ENCODE measurements at places on chromosomes 3 and 15.

- peak; percentile 72 for DNase-seq
Measured at GRCh38 chr15:67575039-67575502, 32.6 kb downstream of the MAP2K5 start.

DNA sequence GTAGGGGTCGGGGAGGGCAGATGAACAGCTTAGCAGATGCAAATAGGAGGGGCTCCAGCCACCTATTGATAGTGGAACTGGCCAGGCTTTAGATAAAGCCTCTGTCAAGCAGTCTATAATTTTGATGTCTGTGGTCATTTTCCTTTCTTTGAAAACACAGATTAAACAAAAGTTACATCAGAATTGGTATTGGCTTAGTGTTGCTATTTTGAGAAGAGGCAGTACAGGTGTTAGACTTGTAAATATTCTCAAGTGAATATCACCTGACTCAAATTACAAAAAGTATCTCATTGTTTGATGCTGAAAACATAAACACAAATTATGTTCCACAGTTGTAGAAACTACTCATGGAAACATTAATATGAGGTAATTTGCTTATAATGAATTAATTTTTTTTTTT, 18.1 kb downstream of the GHRL start:
- DNase-seq: no peak

DNA sequence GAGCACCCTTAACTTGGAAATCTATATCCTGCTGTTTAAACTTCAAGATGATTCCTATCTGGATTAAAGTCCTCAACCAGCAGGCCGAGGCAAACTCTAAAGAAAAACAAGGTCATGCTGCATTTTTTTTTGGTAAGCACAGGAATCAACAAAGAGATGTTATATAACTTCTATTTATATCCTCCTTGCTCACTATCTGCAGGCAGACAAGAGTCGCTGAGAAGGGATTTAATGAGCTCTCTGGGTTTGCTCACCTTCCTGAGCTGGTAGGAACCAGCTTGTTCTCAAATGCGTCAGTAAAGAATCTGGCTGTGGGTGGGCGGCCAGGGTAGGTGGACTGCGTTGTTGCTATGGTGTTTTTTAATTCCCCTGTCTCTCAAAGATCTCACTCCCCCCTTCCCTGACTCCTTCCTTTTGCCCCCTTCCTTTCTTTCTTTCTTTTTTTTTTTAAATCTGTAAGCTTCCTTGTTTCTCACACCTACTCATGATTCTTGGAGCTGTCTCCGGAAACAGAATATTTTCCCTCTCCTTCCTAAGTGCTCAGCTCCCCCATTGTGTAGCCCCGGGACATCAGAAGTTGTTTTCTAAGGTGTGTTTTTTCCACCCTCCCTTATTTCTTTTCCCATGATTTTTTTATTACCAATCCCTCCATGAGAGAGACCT, 228.8 kb upstream of the BHLHE40 start:
- peak; percentile 47 for DNase-seq

DNA sequence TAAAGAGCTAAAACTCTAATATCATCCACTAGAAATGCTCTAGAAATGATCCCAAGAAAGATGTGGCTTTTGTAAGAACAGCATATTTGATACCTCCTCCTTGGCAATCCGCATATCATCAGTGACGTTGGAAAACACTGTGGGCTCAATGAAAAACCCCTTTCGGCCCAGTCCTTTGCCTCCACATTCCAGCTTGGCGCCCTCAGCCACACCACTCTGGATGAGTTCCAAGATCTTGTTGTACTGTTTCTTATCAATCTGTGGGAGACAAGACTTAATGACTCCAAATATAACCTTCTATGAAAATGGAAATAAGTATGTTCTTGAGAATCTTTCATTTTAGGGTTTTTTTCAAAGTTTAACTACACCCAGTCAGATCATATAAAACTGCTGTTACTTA, 103.6 kb downstream of the ALDH1A2 start:
- no peak for DNase-seq

DNA sequence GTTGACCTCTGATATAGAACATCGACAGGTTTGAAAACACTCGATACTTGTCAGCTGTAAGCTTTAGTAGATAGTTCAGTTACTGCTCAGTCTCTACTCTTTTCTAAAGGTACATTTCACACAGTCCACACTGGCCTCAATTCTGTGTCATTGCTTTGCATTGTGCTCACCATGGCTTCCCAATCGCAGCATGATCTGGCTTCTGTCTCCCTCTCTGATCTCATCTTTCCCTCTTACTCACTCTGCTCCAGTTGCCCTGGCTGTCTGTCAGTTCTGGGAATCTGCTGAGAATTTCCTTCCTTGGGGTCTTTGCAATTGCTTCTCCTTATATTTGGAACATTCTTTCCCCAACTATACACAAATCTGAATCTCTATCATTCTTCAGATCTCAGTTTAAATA, 80.6 kb downstream of the GTF2E1 start:
- DNase-seq: no peak

DNA sequence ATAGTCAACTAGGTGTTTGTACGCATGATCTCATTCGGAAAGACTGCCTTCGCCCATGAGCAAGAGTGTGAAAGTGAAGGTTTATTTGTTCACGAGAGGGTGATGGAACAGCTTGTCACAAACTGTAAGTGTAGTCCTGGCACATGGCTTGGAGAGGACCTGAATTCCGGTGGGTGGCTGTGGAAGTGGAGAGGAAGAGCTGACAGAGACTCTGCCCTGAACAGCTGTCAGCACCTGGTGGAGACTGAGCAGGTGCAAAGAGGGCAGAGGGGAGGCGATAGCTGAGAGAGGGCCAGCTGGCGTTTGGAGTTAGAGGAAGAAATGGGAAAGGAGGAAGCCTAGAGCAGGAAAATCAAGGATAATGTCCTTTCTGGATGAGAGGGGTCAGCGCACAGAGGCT, 155.7 kb downstream of the EEFSEC start:
- DNase-seq: no peak

GRCh38 chr3:194676471-194676870, 4.5 kb upstream of the LSG1 start:
- DNase-seq: no peak

GRCh38 chr15:77327168-77327567, 92.7 kb downstream of the PEAK1 start:
- no peak for DNase-seq

DNA sequence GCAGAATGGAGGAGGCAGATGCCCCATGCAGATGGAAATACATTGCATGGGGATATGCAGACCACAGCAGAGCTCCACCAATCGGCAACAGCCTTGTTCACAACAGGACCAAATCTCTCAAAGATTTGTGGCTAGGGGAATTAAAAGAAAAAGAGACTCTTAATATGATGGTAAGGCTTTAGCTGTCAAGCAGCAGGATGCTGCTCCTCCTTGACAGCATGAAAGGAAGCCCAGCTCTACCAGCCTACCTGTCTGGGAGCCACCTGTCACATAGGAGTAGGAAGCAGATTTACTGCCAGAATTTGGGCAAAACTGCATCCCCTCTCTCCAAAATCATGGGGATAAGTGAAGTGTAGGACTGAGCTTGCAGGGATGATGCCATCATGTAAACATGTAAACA, 769.6 kb upstream of the ARPP21 start:
- no peak for DNase-seq

DNA sequence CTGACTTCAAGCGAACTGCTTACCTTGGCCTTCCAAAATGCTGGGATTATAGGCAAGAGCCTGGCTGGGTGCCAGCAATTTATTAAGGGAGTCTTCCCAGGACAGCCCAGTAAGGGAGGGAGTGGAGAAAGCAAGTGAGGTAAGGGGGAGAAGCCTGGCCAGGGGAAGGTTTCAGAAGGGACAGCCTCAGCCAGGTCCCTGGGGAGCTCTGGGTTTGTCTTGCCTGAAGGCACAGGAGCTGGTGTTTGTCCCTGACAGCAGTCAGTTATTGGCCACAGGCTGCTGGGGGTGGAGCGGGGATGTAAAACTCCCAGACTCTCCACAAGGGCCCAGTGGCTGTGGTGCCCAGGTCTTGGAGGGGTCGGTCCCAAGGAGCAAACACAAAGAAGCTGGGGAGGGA, 33.0 kb upstream of the CDCP1 start:
- DNase-seq: no peak

DNA sequence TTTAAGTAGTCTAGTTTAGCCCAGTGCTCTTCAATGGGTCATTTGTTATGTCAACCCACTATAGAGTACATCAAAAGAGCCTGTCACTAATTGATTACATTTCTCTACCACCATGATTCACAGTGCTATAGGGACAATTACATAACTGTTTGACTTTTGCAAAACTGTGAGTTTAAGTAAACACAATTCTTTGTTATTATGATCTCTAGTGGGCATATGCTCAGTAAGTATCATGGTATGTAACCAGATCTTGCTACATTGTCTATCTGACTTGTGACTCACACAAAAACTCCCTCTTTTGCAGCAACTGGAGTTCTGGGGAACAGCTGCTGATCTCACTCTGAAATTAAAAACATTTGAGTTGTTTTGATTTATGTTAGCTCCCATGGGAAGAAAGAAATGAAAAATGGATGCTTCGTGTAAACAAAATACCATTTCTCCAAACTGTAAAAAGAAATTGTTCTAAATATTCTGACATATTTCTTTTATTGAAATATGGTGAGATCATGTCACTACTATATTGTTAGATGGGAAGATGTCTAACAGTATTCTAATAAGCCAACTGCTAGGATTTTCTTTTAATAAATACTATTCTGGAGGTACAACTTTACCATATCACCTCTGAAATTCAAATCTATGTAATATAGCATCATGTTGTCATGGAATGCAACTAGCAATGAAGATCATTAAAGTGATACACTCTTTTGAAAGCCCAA, 470.4 kb downstream of the ROBO1 start:
- DNase-seq: peak; percentile 94

- no peak for DNase-seq
Measured at GRCh38 chr3:45590822-45591546, 3.6 kb upstream of the LIMD1 start.

GRCh38 chr3:174767406-174767805, 91.7 kb upstream of the NAALADL2 start:
- no peak for DNase-seq

- no peak for DNase-seq
Measured at GRCh38 chr3:161474741-161475140, 21.9 kb upstream of the OTOL1 start.

DNA sequence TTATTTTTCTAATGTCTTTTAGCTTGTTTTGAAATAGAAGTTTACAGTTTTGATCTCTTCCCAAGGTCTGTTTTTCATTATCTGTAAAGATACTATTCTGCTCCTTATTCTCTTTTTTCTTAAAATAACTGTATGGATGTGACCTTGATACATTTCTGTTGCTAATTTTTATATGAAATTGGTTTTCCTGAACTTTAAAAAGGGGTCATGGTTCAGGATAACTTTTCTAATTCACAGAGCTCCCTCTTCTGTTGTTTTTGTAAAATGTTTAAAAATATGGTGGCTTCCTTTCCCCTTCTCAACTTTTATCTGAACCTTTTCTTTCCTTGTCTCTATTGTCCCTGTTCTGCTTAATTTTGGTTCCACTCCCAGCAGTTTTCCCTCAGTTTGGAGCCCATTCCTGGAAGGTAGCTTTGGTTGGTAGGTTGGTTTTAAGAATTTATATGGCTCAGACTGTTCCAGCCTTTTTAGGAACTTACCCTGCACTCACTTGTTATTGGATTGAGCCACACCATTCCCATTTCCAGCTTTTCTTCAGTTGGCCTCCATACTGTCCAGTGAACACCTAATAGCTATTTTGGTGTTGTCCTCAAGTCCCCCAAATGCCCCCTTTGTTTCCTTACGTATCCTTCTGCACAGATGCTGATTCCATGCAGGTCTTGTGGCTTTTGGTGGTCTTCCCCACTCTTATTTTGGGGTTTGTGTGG, 70.3 kb downstream of the SLMAP start:
- no peak for DNase-seq

DNA sequence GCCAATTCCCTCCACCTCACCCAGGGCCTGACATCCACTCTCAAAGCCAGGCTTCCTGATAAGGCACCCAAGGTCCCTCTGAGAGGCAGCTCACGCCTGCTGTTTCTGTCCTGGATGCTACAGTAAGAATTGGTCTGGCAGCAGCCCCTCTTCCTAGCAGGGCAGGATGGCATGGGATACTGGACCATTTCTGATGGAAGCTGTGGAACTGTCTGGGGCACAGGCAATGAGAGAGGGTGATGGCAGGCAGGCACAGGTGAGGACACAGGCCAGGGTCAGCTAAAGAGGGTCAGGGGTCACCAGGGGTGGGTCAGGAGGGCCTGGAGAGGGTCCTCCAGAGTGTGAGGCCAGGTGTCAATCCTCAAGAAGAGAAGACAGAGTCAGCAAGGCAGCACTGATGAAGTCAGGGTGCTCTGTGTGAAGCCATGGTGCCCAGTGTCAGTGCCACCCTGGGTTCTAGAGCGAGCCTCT, 41.9 kb upstream of the SLC41A3 start:
- no peak for DNase-seq

GRCh38 chr15:94287794-94288246, 56.5 kb downstream of the MCTP2 start:
- DNase-seq: no peak

- peak; percentile 18 for DNase-seq
Measured at GRCh38 chr15:75211436-75212199, 9.9 kb downstream of the C15orf39 start.

DNA sequence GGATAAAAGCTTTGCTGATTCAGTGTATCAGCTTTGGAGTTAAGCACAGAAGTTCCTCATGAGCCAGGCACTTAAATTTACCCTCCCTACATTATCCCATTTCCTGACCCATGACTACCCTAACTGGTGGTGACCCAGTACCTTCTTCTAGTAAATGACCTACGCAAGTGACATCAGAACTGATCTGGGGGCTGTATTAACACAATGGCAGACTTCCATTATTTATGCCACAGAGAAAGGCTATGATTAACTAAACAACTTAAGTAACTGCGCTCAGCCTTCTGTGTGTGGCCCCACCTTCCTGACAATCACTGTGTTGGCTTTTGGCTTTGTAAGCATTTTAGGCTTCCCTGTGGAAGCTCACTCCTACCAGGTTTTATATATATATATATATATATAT, 1.9 kb downstream of the MB21D2 start:
- no peak for DNase-seq

DNA sequence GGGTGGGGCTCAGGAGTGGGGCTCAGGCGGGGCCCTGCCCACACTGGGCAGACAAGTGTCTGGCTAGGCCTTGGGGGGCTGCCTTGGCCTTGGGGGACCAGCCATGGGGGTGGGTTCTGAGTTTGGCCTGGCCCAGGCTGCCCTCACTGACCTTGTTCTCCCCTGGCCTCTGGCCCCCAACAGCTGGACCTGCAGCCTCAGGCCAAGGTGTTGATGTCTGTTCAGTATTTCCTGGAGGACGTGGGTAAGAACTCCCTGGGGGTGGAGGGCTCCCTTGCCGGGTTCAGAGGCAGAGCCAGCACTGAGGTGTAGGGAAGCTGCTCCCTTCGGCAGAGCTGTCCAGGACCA, 20.0 kb downstream of the PRKCD start:
- no peak for DNase-seq
